ENCODE measurements at places on chromosomes 13 and 19.

DNA sequence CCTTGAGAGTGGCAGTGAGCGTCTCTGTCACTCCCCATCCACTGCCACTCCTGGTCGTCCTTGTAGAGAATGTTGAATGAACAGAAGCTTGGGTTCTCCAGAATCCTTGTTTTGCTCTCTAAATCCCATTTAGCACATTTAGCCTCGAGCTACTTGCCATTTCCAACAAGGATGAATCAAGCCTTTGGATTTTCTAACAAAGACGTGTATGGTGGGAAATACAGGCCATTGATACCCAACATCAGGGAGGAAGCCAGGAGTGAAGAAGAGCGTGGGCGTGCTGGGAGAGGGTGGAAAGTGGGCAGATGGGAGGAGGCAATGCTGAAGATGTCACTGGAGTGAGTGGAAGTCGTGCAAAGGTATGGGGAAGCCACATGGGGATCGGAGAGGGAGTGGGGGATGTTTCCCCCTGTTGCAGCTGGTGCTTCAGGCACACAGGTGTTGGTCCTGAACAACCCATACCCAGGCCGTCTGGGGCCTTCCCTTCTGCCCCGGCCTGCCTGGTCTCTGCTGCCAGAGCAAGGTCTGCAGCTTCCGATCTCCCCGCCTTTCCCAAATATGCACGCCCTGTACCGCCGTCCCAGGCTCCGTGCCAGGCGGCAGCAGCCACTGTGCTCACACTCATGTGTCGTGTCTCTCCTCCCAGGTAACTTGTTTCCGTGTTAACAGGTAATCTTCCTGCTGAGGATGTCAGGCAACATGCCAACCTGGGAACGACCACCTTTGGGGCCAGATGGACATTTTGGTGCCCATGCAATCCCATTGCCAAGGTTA, 48.7 kb downstream of the ZIC5 start:
- DNase-seq, result no peak

GRCh38 chr13:40132249-40132648, 476.8 kb downstream of the COG6 start:
- DNase-seq, result no peak

DNA sequence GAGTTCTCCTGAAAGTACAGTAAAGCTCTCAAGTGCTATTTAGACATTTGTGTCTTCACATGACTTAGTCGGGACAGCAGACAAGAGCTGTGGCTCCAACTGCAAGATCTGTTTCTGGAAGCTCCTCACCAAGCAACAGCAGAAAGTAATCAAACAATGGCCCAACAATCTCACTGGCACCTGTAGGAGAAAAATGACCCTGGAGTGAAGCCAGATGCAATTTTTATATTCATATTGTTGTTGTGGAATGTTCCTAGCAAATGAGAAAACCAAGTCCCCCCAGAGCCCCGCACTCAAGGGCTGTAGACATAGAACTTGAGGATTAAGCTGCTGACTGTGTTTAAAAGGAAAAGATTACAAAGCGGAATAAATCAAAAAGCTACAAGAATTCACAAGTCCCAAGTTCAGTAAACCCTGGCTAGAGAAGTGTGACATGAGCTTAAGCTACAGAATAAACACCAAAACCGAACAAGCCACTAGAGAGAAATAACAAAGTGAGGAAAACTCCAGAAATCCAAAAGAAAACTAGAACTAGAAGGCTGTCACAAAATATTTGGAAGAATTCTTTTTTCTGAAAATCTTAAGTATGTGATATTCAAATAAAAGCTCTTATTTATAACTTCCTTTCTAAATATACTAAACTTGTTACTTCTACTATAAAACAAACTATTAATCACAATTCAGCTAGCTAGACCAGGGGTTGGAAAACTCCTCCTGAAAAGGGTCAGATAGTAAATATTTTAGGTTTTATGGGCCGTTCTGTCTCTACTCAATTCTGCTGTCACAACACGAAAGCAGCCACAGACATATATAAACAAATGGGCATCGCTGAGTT, 454.5 kb downstream of the SUCLA2 start:
- no peak for DNase-seq

DNA sequence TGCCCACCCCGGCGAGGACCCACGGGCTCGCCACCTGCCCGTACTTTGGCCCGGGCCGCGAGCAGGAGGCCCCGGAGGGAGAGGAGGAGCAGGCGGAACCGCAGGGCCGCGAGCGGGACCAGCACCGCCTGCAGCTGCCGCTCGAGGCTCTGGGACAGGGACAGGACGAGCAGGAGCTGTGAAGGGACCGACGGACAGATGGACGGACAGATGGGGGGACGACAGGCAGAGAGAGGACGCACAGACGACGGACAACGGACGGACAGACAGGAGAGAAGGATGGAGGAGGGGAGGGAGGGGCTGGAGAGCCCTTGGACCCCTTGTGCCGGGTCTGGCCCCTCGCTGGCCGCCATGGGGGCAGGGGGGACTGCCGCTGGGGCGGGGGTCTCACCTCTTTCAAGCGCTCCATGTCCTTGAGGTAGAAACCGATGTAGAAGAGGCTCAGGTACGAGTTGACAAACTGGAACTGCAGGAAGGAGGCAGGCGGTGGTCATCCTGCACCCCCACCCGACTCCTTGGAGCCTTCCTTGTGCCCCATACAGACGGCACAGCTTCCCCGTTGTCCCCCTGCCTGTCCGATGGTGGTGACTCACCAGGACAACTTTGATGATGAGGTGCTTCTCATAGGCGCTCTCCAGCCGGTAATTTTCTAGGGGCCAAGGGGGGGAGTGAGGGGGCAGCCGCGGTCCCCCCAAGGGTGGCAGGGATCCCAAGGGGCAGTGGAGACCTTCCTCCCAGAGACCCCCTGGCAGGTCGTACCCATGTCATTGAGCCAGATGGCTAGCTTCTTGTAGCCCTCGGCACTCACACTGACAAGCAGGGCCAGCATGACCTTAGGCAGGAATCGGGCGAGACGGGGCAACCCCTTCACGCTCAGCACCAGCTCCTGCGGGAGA, 5.0 kb downstream of the ANO8 start:
- no peak for DNase-seq

DNA sequence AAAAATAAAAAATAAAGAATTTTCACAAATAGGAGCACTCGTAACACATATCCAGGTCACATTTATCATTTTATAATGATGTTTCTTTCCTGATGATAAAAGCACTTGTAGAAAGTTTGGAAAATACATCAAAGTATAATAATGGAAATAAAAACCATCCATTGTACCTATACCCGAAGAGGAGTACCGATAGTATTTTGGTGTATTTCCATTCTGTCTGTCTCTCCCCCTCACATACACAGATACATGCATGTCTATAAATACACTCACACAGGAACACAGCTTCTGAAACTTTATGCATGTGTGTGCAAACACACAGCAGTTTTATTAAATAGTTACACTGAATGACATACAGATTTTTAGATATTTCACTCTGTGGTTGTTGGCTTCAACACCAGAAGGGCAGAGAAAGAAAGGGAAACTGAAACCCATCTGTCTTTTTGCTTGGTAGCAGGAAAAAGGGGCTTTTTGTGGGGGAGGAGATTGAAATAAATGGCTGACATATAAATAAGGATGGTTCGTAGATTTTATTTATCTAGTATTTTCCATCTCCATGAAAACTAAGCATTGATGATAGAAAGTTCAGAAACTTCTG, 114.8 kb downstream of the LRCH1 start:
- no peak for DNase-seq

Measured in stimulated activated CD4-positive, alpha-beta T cell treated with anti-CD3 and anti-CD28 coated beads, Interleukin-1b, Interleukin-23, amount 100 ng/mL, for 4 hours (primary cell).